Right ventricle myocardium inferior (tissue), 1 donor: ENCODE measurements at places on chromosomes 5 and 9. TPM values are rescaled to one million over a fixed set of nuclear protein-coding genes. Genes with fewer than 3 reads are reported as not detected.

The S1PR3 gene
- 27.5 TPM for total RNA-seq

The AMBP gene
- not detected for total RNA-seq

DNA sequence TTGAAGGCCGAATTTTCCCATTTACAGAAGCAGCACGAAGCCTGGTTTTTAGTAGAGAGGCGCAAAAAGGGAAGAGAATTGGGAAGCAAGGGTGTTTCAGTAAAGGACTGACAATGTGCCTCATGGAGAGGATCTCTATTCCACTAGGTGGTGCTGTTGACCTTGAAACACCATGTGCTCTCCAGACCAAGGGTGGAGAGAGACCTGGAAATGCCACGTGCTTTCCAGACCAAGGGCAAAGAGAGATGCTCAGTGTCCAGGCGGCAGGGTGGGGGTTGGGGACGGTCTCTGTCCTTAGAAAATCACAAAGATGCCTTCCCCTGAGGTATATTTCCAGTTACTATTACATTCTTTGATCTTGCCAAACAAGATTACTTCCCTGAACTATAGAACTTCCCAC lies 425.3 kb downstream of the CSNK1G3 start:
- no peak for DNase-seq

DNA sequence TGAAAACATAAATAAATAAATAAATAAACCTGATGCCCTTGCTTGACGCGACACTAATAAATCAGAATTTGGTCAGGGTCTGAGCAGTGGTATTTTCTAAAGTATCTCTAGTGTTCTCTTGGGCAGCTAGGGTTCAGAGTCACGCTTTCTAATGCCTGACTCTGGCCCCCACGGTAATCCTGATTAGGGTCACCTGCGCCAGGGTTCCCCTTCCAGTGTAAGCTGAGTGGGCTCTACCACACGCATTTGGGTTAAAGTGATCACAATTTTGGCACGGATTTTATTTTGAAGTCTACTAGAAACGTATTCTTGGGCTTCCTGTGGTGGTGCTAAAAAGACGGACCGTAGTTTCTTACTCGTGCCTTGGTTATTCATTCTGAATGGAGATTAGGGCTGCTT lies 651 bp downstream of the TTC1 start:
- DNase-seq, result no peak

DNA sequence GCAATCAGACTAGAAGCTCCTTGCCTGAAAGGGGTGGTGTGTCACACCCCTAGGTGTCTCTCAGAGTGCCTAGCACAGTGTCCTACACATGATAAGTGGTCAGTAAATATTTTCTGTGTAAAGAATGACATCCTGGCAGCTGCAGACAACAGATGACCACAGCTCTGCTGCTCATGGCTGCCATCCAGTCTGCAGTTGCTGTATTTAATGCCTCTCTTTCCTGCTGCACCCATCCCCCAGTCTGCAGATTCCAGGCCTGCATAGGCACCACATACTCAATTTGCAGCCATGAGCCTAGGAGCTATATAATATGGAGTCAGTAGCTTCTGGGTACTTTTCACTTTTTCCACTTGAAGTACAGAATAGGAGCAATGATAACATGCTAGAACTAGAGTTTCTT lies 94.9 kb upstream of the NR4A3 start:
- no peak for DNase-seq

The PCDHGA10 gene
- 4.1 TPM for total RNA-seq

GRCh38 chr5:88880201-88880600 lies 2.8 kb downstream of the MEF2C start:
- no peak for DNase-seq

The TMEM232 gene
- total RNA-seq, result 1.4 TPM

GRCh38 chr5:171236651-171237050 lies 72.4 kb upstream of the TLX3 start:
- DNase-seq, result no peak

DNA sequence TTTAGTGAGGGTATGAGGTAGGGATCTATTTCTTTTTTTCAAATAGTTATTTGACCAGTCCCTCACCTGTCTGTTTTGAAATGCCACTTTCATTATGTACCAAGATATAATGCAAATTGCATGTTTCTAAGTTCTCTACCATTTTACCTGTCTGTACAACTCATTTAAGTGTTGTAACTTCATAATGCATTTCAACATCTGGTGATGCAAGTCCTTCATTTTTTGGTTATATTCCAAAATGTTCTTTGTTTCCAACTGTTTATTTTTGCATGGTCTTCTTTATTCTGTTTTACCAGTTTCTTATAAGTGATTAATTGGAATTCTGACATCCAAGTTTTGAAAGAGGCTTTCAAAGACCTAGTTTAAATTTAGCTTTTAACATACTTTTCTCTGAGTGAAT lies 26.8 kb downstream of the TDRD7 start:
- DNase-seq, result no peak

DNA sequence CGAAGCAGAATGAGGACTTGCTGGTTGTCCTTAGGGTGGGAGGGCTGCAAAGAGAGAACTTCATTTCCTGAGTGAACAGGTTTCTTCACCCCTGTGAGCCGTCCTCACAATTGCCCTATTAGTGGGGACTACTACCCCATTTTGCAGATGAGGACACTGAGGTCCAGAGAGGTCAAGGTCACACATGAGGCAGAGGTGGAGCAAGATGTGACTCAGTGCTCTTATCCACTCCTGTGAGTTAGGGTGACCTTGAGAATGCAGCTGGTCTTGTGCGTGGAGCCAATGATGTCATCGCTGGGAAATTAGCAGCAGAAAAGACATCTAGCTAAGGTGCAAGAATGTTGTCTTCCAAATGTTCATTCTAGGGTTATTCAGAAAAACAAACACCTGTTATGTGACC lies 26.9 kb downstream of the GPRIN1 start:
- DNase-seq, result no peak

GRCh38 chr5:171592076-171592475 lies 172.6 kb downstream of the FGF18 start:
- no peak for DNase-seq

The PTBP3 gene
- 21.0 TPM for total RNA-seq

- no peak for DNase-seq
These were observed 57.3 kb downstream of the UBE2QL1 start for GRCh38 chr5:6505783-6506557.

DNA sequence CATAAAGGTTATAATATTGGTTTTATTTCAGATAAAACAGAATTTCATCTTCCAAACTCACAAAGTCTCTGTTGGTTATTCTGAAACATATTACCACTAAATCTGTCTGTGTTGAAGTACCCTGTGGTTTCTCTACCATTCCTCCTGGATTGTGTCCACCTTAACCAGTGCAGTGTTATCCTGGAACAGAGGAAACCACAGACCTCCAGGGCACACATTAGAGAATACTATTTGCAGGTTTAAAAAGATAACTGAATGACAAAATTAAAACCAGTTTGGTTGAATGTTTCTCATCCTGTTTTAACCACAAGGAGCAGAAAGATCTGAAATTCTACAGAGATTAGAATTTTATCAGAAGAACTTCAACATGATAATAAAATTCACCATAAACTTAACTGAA lies 251.8 kb downstream of the CWC27 start:
- DNase-seq, result no peak

The DNM1 gene
- total RNA-seq, result 6.1 TPM

GRCh38 chr9:127049044-127049443 lies 73.4 kb downstream of the ANGPTL2 start:
- DNase-seq, result no peak

The SPATA31A3 gene
- total RNA-seq, result not detected

DNA sequence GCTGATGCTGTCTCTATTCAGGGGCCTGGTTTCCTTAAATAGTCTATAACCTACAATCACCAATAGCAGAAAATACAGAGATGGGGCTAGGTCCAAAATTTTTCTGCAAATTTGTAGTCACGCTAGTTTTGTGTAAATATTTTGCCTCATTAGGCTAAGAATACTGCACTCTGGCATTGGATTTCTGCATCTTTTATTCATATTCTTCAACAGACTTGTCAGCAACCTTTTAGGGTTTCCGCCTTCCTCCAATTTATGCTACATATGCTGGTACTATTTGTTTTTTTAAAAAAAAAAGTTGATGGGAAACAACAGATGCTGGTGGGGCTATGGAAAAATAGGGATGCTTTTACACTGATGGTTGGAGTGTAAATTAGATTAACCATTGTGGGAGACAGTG lies 202.3 kb downstream of the GABRB2 start:
- no peak for DNase-seq

DNA sequence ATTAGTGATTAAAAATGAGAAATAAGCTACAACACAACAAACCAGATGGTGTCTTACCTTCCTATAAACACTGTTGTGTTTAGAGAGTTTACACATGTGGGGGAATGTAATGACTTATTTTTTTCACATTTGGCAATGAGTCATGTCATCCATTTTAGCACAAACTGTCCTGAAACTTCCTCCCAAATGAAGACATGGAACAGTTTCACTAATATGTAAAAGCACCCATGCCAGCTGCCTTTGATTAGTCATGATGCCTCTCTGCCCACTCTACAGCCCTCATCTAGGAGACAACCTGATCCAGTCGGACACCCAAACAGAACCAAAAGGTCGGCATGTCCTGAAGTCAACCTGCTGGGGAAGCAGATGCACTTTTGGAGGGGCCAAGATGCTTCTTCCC lies 98.2 kb downstream of the SEMA5A start:
- no peak for DNase-seq

The GKAP1 gene
- total RNA-seq, result 26.4 TPM

The OGN gene
- total RNA-seq, result 9.3 TPM

DNA sequence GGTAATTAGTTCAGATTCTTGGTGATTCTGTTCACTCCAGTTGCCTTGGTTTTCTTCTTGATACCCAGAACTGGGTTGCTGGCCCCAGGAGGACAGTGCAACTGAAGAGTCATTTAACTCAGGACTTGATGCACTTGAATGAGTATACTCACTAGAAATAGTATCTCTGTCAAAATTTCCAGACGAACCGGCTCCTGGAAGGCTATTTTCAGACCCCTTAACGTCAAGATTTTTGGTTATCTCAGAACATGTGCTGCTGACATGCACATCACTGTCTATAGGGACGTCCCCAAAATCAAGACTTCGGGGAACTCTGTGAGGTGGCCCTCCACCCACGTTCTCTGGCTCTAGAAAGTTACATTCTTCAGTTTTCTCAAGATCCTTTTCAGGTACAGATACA lies 56.7 kb upstream of the PCA3 start:
- no peak for DNase-seq

The DMGDH gene
- total RNA-seq, result 2.0 TPM

GRCh38 chr9:15612962-15613361 lies 60.1 kb downstream of the CCDC171 start:
- no peak for DNase-seq

GRCh38 chr9:95018099-95018936 lies 291.8 kb downstream of the AOPEP start:
- DNase-seq, result no peak

- no peak for DNase-seq
These were observed 4.0 kb upstream of the RAD23B start for GRCh38 chr9:107279086-107279485.

GRCh38 chr9:17068671-17069070 lies 66.2 kb upstream of the CNTLN start:
- no peak for DNase-seq

- no peak for DNase-seq
These were observed 22.5 kb downstream of the ZDHHC21 start for GRCh38 chr9:14670718-14671117.

The FOXD4L5 gene
- total RNA-seq, result not detected

DNA sequence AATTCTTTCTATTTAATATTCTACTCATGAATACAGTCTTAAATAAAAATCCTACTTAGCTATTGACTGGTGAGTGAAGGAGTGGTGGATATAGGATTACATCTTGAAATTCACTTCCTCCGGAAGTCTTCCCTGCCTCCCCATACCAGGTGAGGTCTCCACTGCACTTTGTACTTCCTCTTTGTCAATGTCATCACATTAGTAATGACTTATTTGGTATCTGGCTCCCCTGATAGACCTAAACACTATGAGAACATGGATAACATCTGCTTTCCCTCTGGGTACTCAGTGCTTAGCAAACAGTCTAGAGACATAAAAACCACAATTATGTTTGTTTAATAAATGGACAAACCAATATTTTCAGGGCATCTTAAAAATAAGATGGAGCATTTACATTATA lies 532.1 kb downstream of the PDE4D start:
- no peak for DNase-seq

DNA sequence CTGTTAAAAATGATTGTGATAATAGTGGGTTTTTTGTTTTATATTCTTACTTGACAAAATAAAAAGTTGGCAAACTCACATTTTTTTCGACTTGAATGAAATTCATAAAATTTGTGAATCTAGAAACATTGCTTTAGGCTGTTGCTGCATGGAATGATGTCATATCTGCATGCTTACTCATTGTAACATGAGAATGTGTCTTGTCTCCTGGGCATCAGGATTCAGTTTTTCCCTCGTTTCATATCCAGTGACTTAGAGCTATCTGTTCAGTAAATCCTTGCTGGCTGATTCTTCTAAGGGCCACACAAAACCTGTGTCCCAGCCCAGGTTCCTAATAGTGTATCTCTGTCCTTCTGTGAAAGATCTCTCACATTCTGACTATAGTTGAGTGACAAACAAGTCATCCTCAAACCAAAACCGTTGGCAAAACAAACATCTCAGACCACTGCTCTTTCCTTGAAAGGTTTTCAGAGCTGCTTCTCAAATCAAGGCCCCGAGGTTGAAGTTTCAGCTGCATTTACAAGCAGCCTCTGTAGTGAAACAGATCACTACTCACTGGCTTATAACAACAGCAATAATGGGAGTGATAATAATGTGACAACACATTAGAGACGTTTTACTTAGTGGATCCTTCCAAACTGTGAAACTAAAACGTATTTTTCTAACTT lies 95.0 kb downstream of the NPR3 start:
- no peak for DNase-seq

DNA sequence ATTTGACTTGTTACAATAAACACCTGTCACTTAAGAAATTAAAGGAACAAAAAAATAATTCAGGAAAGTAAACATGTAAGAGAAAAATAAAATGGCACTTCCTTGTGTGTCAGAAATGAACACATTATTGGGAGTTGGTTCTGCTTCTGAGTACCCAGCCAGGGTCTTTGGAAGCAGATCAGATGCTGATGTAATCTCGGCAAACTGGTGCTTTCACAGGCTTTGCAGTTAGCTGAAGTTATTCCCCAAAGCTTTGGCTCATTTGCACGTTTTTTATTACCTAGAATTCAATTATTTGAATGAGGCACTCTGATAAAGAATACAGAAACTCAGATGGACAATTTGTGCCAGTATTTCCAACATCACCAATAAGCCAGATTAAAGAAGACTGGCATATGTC lies 10.9 kb downstream of the CDH18 start:
- no peak for DNase-seq

DNA sequence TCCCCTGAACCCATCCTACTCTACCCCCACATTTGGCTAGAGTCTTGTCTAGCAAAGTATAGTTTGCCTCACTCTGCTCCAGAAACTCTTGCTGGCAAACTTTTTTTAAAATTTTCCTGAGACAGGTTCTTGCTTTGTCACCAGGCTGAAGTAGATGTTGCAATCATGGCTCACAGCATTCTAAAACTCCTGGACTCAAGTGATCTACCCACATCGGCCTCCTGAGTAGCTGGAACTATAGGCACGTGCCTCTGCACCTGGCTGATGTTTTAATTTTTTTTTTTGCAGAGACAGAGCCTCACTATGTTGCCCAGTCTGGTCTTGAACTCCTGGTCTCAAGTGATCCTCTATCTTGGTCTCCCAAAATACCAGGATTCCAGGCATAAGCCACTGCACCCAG lies 175.8 kb upstream of the FBXL17 start:
- DNase-seq, result no peak
